Hematopoietic multipotent progenitor cell (in vitro differentiated cells): ENCODE measurements at places on chromosomes 1 and 21.

- no peak for DNase-seq
Measured at GRCh38 chr1:217525773-217526490, 105.0 kb downstream of the GPATCH2 start.

DNA sequence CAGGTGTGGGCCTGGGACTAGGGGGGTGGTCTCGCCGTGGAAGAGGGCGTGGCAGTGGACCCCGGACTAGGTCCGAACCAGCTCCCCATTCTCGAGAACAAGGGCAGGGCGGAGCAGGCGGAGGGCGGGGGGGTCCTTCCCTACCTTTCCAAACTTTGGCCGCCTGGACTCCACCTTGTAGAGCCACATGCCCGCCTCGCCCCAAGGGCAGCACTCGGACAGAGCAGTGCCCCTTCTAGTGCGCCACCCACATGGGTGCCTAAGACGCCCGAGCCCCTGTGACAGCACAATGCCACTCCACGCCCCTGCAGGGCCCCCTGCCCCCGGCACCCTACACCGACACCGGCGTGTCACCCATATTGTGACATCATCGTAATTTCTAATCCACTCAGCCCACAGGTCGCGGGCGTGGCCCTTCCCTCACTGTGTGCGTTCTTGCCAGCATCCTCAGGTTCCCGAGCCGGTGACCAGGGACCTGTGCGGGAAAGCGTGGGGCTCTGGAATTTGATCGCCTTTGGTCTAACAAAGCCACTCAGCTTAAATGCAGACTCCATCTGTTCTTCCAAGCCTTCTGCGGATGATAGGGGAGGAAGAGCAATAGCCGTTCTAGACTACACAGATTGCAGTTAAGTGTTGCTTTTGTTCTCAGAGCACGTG is 553 bp upstream of the STMN1 start:
- peak; percentile 37 for DNase-seq

DNA sequence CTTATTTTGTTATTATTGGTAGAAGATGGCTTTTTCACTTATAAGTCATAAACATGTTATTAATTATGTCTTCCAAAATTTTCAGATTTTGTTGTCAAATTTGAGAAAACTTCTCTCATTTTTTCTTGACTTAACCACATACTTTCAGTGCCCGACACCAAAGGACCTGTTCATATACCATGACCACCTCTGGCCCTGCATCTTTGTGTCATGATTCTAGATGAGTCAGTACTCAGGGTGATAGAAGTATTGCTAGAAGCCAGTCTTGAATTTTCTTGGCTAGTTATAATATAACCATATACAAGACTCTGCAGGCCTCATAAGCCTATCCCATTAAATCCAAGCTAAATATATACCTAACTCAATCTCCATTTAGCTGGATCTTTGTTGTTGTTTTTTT is 35.4 kb upstream of the DPH5 start:
- DNase-seq: no peak

- DNase-seq: no peak
Measured at GRCh38 chr1:30612536-30613065, 110.8 kb downstream of the MATN1 start.

DNA sequence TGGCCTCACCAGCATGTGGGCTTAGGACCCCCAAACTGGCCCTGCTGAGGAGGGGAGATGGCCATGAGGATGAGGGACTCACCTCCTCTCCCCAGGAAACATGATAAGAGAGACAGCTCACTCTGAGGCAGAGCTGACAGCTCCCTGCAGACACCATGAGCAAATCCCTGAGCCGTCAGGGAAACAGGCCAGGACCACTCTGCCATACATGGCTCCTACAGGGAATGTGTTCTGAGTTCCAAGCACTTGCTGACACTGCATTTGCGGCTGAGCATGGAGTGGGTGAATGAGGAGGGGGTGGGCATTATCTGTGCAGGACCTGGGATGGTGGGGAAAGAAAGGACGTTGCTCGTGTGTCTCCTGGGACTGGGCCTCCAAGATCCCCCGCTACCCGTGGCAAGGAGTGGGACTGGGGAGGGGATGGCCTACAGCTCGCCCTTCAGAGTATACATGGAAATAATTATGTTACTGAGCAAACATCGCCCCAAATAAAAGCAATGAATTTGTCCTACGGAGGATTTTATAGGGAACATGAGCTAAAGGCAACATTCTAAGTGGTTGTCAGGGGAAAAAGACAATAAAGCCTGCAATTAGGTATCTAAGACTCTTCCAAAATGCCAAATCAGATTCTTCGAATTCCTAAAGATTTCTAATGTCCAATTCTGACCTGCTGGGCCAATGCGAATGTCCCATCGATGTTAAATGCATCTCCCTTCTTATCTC is 355.9 kb upstream of the AJAP1 start:
- DNase-seq: no peak

DNA sequence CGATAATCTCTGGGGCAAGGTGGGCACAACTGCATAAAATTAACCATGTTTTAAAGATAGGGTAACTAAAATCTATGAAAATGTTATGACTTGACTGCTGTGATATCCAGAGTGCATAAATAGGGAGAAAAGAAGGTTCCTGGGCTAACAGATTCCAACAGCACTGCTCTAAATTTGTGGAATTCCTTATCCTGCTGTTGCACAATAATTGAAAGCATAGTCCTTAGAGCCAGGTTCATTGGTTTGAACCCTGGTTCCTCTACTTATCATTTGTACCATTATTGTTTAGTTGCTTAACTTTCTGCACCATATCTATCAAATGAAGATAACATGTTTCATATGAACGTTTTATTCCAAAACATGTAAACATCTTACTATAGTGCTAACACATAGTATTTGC is 219.0 kb downstream of the NUF2 start:
- DNase-seq: no peak

DNA sequence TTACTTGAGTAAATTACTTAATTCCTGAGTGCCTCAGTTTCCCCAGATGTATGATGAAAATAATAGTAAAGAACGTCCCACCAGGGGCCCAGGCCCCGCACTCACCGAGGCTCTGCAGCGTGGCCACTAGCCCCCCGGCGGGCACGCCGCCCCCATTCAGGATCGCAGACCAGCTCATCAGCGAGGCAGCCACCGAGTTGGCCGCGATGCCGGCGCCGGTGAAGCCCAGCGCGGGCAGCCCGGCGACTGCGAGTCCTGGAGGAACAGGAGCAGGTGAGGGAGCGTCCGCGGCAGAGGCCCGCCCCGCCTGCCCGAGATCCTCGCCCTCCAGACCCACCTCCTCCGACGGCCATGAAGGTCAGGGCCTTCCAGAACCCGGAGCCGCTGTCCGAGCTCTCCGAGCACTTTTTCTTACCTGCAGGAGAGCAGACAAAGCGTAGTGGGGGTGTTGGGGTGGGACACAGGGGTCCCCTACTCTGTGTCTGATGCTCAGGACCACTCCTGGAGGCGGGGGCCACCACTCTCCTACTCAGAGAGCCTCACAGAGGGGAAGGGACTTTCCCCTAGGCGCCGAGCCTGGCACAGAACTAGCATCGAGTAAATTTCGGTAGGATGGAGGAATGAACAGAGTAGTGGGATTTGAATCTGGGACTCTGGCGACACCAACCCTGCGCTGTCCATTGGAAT is 3.7 kb downstream of the IFI6 start:
- DNase-seq: no peak

DNA sequence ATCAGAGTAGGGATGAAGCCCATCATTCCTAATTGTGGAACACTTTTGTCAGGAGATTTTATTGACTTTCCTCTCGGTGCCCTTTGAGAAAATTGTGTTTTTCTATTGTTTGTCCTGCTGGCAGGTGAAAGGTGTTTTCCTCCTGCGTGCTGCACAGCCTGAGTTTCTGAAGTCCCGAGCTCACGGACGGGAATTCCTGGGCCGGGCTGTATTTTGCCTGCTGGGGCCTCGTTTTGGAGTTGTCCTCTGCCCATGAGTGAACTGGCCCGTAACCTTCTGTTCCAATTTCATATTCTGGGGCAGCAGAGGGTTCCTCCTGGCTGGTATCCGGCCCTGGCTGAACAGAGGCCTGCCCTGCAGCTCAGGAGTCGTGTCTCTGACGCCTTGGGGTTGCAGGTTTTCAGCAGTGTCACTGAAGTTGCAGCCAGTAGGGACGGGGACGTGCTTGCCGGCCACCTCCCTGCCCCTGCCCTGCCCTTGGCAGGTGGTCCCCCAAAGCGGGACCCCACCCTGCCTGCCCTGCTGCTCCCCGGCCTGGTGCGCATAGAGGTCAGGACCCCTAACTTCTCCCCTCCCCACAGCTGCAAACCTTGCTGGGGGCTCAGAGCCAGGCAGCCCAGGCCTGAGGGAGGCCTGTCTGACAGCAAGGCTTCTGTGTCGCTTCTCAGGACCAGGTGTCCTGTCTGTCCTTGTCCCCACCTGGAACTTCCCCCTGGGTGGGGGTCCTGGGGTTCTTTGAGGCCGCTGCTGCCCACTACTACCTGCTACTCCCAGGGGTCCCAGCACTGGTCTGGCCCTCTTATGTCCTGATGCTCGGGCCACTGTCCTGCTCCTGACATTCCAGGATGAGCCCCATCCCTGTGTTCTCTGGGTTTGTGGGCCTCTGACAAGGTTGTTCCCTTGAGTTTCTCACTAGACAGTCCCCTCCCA is 49.0 kb downstream of the SLX9 start:
- no peak for DNase-seq

- no peak for DNase-seq
Measured at GRCh38 chr1:119363162-119363561, 5.4 kb upstream of the HAO2 start.

GRCh38 chr21:42080788-42081083 is 9.6 kb downstream of the UMODL1 start:
- DNase-seq: no peak

DNA sequence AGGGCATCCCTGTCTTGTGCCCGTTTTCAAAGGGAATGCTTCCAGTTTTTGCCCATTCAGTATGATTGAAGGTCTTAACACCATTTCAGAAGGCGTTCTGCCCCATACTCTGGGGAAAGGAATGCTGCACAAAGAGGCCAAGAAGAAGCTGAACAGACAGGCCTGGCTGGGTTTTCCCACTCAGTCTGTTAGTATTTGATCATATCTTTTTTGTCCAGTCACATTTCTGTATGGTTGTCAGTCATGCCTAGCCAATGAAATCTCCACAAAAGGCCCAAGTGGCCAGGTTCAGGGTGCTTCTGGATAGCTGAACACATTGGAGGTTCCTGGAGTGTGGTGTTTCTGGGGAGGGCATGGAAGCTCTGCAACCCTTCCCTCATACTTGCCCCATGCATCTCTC is 72.1 kb downstream of the NEK7 start:
- DNase-seq: no peak

DNA sequence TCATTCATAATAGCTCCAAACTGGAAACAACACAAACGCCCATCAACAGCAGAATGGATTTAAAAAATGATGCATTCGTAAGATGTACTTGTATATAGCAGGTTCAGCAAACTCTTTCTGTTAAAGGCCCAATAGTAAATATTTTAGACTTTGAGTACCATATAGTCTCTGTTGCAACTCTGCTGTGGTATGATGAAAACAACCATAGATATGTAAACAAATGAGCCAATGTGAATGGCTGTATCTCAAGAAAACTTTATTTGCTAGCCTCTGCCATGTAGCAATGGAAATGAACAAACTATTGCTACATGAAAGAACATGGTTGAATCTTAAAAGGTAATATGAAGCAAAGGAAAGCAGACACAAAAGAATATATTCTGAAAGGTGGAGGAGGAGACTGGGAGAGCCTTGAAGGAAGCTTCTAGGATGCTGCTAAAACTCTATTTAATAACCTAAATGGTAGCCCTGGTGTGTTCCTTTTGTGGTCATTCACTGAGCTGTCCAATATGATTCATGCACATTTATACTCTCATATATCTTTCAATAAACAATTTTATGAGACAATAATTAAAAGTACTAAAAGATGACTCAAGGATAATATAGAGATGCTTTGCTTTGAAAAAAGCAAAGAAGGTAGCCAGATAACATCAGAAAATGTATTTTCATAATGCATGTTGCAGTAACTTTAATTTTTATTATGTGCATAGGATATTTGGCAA is 29.1 kb upstream of the FMO3 start:
- no peak for DNase-seq

DNA sequence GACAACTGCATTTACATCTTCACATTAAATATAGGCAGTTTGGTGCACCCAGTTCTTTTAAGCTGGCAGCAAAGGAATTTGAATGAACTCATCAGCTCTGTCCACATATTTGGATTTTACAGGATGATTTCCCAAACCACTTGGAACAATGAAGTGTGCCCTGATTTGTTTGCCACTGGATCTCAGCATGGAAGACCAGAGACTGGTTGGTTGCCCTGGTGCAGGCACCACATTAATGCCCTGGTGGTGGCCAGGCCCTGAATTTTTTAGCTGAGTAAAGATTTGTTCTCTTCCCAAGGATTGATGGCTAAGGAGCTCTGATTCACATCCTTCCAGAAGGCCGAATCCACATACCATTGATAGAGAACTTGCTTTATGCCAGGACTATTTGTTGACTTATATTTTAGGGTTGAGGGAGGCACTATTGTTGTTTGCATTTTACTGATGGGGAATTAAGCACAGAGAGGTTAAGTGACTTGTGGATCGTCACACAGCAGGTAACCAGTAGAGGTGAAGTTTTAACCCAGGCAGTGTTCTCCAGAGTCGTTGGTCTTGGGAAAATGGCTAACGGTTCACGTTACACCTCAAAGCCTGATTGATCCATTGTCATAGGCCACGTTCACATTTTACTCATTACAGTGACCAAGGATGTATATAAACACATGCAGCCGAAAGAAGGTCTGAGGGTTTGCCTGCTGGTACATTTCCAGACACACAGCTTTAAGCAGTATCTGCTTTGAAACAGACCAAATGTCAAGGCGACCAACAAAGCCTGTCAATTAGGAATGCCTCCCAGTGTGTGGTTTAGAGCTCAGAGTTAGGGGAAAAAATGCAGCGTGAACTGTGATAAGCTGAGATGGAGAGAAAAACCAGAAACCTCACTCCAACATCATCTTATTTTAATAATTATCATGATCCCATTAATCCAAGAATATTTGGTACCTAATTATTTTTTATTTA is 50.7 kb downstream of the KAZN start:
- no peak for DNase-seq

DNA sequence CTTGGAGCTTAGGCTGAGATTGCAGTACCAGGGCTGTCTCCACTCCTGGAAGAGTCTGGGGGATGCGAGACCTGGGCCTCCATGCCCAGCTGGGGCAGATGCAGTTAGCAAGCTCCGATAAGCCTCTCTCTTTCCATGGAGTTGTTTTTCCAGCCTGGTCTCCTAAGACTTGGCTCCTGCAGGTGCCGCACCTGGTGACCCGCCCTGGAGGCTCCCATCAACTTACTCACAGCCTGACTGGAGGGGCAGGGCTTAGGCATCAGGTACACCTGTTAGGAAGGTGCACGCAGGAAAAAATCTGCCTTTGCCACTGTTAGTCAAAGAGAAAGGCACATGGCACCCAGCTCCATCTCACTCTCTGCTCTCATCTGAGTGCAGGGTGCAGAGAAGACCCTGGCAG is 198.1 kb upstream of the TMEM51 start:
- DNase-seq: no peak
